ENCODE measurements at places on chromosomes 5 and 9.

DNA sequence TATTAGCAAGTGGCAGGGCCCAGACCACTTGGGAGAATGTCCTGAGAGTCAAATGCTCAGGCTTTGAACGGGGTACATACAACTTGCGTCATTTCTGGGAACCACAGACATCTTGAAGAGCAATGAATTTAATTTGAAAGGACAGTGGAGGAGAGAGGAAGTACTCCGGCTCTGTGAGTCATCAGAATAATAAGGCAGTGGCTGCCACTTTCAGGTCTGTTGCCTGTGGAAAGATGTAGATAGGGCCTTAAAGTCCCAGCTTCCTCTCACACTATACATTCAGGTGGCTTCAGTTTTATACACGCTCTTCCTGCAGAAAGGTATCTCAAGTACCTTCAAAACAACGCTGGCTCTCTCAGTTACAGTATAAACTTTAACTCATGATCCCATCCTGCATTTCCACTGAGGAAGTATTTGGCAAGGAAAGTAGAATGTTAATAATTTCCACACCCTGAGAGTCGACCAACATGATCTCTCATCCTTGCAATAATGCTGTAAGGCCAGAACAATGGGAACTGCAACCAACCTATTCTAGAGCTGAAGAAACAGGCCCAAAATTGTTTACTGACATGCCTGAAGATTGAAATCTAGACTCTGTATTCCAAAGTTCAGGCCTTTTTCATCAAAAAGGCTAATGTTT lies 6.8 kb upstream of the PRUNE2 start:
- no peak for DNase-seq

- DNase-seq = no peak
Observed at GRCh38 chr9:134564431-134565170, 77.0 kb upstream of the COL5A1 start.

DNA sequence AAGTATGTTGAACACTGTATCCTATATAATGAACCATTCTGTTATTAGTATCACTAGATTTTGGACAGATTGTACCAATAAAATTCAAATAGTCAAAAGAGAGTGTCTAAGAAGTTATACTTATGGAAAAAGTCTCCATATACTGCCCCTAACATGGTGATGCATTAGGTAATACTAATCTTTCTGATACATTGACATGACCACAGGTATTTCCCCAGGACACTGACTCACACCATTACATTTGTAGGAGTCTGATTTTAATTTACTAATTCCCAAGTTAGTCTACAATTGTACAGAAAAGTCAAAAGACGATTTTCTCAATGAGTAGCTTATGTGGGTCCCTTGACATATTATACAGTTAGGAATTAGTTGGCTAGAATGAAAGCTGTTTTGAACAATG lies 593.8 kb downstream of the ISL1 start:
- DNase-seq = no peak

DNA sequence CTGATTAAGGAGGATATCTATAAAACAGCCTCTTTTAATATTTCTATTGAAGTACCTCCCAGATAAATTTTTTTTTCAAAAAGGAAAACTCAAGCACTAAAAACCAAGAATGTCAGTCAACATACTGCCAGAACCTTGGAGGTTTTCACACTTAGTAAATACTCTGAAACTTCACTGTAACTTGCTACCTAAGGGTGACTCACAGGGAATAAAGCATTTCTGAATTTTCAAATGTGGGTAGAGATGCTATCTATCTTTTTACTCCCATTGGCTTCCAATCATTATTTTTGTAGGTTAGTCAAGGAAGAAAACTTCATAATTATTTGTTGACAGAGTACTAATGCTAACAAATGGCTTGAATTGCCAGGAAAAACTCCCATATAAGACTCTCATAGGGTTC lies 46.1 kb downstream of the SLC25A46 start:
- DNase-seq = no peak

GRCh38 chr5:139784488-139784887 lies 11.1 kb upstream of the PSD2 start:
- no peak for DNase-seq

DNA sequence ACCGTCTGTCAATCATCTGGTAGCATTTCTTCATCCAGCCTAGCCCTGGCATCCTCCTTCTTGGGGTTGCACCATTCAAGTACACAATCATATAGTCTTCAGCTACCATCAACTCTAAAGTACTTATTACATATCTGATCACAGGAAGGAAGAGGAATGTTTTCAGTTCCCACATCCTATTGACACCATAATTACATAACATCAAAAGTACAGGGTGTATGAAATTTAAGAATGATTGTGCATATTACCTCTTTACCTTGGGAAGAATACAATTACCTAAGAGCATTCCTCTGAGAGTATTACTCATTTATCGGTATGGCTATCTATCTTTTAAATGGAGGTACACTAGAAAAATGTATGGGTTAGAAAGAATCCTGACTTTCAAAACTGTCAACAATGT lies 126.8 kb upstream of the PCA3 start:
- no peak for DNase-seq

DNA sequence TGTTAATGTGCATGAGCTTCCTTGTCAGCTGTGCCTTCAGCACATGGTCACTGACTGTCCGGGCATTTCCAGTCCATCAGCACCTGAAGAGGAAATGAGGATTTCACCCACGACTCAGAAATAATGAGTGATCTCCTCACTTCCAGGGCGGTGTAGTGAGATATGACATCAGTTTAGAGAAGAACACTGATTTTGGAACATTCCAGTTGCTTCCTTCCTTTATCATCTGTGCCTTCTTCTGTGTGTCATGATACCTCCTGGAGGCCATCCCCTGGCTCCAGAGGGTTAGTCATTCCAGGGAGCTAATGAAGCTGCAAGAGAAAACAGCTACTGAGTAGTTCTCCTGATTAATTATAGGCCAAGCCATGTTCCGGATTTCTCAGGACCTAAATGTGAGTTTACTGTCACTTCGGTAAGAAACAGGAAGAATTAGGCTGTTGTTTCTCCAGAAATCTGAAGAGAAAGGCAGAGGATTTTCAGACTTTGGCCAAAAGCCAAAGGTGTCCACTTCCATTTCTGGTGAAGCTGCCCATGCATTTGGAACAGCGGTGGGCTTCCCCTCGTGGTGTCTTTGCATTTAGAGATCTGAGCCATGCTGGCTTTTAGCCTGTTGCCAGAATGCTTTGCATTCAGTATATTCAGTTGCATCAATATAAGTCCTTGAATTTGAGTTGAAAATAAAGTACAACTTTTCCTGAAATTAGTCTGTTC lies 161.3 kb upstream of the OTULINL start:
- no peak for DNase-seq

DNA sequence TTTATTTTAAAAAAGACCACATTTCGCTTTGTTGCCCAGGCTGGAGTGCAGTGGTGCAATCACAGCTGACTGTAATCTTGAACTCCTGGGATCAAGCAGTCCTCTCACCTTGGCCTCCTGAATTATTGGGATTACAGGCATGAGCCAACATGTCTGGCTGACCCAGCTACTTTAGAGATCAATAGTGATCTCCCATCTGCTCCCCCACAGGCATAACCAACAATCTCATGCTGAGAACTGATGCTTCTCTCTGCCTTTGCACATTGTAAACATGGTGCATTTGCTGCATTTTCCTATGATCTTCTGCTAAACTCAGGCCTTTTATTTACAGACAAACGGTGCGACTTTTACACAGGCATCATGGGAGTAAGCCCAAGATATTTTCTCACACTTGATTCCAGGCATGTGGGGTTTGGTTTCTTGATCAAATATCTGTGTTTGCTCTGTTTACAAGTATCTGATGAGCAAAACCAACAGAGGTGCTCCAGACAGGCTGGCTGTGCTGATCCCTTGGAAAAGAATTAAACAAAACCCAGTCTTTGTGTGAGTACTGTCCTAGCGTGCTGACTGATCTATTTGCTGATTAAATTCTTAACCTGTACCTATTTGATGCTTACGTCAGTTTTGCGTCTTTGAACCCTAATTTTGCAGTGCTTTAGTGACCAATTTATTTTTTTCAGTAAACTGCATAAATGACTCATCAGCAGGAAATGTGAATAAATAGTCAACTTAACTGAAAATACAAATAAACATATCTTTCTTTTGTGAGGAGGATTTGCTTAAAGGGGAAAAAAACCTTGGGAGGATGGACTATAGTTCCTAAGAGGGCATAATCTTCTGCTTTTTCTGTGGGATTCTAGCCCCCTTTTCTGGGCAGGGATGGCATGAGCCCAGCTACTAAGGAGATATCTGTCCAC lies 191.7 kb upstream of the NR3C1 start:
- no peak for DNase-seq

DNA sequence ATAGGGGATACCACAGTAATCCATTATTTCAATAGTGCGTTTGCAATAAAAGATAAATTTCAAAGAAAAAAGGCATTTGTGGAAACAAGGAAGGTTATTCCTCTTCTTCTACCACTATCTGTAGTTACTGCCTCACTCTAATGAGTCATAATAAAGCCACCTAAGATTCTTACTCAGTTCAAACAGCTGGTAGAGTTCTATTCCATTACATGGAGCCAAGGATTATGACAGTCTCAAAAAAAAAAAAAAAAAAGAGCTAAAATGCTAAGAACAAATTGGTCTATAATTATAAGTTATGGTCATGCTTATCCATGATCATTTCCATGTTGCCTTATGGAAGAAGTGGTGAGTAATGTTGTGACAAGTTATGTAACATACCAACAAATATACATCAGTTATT lies 46.3 kb downstream of the DENND1A start:
- no peak for DNase-seq

DNA sequence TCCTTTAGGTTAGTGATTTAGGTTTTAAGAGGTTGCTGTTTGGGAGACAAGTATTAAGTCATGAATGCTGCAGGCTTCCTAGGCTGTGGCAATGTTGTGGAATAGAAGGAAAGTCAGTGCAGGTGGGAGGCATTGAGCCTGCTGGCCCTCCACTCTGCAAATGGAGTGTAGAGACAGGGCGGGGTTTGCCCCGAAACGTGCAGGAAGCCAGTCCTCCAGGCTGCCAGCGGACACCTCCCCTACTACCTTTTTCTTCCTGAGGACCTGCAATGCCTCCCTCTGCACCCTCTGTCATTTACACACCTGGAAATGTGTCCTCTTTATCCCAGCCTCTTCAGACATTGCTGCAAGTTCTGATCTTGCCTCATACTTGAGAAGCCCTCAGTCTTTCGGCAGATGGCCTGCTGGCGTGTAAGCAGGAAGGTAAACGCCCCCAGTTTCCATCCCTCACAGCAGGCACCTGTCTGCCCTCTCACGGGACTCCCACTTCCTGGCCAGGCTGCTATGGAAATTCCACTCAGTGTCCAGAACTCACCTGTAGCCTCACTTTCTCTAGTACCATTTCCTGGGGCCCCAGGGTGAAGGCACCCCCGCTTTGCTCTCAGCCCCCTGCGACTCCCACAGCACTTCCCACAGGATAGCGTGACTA lies 81.6 kb upstream of the BOD1 start:
- DNase-seq = no peak

- DNase-seq = no peak
Observed at GRCh38 chr9:133119103-133119845, 1.8 kb downstream of the RALGDS start.

- DNase-seq = no peak
Observed at GRCh38 chr9:96193236-96193755, 108.7 kb downstream of the HSD17B3 start.

DNA sequence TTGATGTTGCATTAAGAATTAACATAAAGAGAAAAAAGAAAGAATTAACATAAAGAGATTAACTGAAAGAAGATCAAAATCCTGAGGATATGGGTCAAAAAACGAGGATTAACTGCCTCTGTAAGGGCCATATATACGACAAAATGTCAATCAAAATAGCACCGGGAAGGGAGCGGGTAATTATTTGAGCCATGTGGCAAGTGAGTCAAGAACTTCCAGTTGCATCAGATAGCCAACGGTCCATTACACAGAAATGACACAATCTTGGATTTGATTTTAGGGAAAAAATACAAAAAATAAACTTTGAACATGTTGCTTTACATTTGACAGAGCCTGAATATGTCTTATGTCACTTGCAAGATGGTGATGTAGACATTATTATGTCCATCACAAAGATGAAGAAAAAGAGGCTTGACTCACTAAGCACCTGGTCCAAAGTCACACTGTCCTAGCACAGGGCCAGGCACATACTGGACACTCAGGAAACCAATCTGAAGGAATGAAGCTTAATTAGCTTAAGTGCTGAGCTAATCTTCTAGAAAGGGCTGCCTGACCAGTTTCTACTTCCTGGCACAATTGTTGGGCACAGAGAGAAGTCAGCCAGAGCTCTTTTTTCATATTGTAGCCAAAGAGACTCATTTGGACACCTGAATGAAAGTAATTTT lies 273.2 kb upstream of the PAPPA start:
- no peak for DNase-seq

DNA sequence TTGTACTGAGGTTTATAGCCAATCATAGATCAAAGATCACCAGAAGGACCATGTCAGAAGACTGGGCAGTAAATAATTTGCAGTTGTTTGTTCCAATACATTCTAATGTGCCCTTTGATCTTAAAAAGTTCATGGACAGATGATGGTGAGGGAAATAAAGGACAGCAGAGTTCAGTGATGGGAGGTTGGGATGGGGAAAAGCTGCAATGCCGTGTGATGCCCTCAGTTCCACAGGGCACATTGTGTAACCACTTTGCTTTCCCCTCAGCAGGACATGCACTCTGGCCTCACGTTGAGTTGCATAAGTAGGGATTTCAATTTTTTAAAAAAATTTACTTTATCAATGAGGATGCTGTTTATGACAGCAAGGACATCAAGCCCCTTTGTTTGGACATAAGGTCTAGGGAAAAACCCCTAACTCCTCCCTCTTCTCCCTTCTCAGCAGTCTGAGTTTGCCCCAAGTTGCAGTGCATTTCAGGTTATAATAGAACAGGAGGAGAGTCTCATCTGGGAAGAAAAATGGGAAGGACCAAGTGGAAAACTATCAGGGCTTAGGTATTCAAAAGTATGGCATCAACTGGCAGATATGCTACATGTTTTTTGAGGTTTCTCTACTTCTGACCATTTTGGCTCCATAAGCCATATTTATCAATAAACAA lies 83.1 kb upstream of the TMED7 start:
- no peak for DNase-seq

DNA sequence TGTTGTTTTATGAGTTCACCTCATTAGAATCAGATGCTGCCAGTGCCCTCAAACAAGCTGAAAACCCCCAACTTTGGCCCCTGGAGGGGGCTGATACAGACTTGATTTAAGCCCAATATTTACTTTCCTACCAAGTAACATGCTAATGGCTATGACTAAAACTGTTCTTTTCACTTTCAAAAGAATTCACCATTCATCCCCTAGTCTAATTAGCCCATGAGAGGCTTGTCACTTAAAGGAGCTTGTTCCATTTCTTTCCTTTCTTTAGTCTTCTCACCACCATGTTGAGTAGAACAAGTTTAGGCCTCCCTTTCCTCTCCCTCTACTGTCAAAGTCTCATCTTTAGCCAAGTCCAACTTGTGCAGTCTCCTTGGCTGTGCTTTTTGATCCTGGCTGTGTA lies 50.4 kb downstream of the EPB41L4B start:
- no peak for DNase-seq

DNA sequence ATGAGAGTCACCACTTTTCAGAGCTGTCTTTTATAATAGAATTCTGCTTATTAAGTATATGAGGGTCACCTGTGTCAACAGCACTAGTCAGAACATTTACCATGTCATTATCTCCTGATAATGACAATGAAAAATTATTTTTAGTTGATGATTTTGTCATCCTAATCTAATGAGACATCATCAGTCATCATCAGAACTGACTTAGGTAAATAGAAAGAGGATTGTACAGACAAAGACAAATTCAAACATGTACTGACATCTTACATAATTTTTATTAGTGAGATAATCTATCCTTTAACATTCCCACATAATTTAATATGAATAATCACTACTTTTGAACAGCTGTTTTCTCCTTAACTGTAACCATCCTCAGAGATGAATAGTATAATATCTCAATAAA lies 22.6 kb downstream of the CDH9 start:
- no peak for DNase-seq

- DNase-seq = no peak
Observed at GRCh38 chr5:112737070-112737462, 619 bp upstream of the APC start.

Measured in stimulated activated naive CD8-positive, alpha-beta T cell treated with anti-CD3 and anti-CD28 coated beads, Interleukin-15, Interleukin-2, amounts not matched to agents 100 U/mL and 50 U/mL, for 24 hours (primary cell).